Cortex of kidney (tissue), 1 donor: ENCODE measurements at places on chromosomes 1 and 21.

- no peak for DNase-seq
Measured at GRCh38 chr1:247322442-247322841, 9.2 kb downstream of the ZNF496 start.

DNA sequence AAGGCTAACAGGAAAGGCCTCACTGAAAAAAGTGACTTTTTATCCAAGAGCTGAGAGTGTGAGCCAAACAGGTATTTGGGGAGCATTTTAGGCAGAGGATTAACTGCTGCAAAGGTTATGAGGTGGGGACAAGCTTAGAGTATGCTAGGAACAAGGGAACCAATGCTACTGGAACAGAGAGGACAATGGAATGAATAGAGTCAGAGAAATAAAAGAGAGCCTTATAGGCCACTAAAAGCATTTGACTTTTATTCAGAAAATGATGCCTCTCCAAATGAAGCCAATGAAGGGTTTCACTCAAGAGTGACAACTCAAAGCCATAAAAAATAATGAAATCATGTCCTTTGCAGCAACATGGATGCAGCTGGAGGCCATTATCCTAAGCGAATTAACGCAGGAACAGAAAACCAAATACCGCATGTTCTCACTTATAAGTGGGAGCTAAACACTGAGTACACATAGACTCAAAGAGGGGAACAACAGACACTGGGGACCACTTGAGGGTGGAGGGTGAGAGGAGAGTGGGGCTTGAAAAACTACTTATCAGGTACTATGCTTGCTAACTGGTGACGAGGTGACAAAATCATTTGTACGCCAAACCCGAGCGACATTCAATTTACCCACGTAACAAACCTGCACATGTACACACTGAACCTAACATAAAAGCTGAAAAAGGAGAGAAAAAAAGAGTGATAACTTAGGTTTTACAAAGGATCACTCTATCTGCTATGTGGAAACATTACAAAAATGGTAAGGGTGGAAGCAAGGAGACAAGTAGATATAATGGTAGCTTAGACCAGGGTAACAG lies 11.1 kb downstream of the PTP4A2 start:
- DNase-seq, result no peak

DNA sequence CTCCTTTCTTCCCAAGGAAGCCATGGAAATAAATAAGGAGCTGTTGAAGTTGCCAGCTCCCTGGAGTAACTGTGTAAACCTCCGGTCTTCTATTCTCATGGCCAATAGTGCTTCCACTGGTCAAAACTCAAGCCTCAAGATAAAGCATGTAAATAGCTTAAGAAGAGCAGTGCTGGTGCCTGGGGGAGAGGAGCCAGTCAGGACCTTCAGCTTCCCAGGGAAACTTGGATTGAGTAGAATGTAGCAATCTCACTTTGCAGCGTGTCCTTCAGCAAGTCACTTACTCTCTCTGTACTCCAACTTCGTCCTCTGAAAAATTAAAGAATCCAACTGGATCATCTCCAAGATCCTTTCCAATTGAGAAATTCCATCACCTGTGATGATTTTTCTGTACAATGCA lies 44.7 kb downstream of the NAV1 start:
- DNase-seq, result no peak

DNA sequence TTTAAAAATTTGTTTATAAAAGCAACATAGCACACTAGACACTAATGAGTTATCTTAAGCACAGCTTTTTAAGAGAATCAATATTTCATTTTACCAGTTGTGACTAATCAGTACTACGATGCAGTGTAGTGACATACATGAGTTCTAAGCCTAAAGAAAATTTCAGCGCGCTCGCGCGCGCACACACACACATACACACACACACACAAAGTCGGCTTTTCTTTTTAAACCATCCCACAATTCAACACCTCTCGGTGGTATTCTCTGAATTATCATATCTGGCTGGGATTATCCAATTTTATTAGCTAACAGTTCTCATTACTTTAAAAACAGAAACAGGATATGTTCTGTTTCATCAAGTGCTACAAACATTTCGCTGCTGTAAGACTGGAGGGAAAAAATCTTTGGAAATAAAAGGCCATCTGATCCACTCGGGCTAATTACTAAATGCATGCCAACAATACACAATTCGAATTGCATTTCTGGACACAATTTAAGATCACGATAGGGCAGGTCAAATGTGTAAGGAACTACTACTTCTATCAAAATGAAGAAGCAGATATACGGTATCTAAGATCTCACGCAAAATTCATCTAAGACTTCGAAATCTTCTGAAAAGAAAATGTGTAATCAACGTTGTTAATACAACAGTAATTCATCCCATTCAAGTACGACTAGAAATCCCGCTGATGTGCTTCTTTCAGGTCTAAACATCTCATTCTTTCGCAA lies 1.2 kb downstream of the TUT4 start:
- no peak for DNase-seq

GRCh38 chr1:186420923-186421322 lies 40.0 kb downstream of the PDC start:
- DNase-seq, result no peak

DNA sequence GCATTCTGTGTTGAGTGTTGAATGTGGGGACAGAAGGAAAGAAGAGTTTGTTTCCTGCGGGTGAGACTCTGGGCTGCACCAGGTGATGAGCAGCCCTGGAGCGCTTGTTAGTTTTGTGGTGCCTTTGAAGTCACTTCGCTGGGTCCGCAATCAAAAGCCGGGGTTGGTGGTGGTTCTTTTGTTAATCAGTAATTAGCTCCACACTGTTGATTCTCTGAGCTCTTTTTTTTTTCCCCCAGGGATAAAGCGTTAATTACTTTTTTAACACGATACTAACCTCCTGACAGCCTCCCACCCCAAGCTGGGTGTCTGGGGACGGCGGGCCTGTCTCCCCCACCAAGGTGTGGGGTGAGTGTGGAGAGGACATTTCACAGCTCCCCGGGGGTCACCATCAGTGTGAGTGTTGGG lies 56.6 kb downstream of the AGPAT3 start:
- no peak for DNase-seq

- DNase-seq, result no peak
Measured at GRCh38 chr21:41141031-41141457, 26.9 kb upstream of the BACE2 start.

GRCh38 chr21:37817242-37817641 lies 99.0 kb downstream of the KCNJ6 start:
- no peak for DNase-seq

- no peak for DNase-seq
Measured at GRCh38 chr1:30522031-30523004, 201.1 kb downstream of the MATN1 start.

- DNase-seq, result no peak
Measured at GRCh38 chr1:55129194-55129728, 85.9 kb downstream of the USP24 start.
